ENCODE measurements at places on chromosomes 3 and 15. TPM values are rescaled to one million over a fixed set of nuclear protein-coding genes. Genes with fewer than 3 reads are reported as not detected.

Gene ATP2B2
- 0.14 TPM for total RNA-seq

Gene MESP2
- 0.51 TPM for total RNA-seq

Gene SLC2A2
- total RNA-seq, result not detected

Gene RTP1
- not detected for total RNA-seq

Gene HTR3E
- total RNA-seq, result not detected

Gene ITIH1
- total RNA-seq, result not detected

Gene ONECUT1
- total RNA-seq, result not detected

Gene MST1
- 4.6 TPM for total RNA-seq

Gene ISL2
- not detected for total RNA-seq

Gene SHC4
- 1.5 TPM for total RNA-seq

Gene HRG
- not detected for total RNA-seq

Gene ZNF660
- 0.49 TPM for total RNA-seq

Gene SI
- total RNA-seq, result not detected

GRCh38 chr3:17339132-17339575 is 403.3 kb downstream of the TBC1D5 start:
- DNase-seq, result no peak

- no peak for DNase-seq
These were observed 104.3 kb upstream of the EOMES start for GRCh38 chr3:27826448-27826847.

GRCh38 chr3:73603762-73604171 is 21.0 kb downstream of the PDZRN3 start:
- DNase-seq, result no peak

DNA sequence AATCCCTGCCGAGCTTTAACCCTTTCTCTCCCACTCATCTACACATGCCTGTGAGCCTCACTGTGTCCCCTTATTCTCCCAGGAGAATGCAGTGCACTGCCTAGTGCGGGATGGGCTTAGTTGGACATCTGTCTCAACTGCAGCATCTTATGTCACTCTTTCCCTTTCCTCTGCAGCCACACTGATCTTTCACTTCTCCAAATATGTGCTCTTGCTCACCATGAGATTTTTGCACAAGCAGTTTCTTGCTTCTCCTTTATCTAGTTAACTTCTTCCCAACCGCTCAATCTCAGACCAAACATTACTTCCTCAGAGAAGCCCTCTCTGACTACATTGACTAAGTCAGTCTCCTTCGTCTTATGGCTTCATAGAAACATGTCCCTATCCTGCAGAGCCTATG is 292.3 kb downstream of the KBTBD8 start:
- DNase-seq, result no peak

- no peak for DNase-seq
These were observed 46.1 kb downstream of the SLC2A2 start for GRCh38 chr3:170980399-170980798.

DNA sequence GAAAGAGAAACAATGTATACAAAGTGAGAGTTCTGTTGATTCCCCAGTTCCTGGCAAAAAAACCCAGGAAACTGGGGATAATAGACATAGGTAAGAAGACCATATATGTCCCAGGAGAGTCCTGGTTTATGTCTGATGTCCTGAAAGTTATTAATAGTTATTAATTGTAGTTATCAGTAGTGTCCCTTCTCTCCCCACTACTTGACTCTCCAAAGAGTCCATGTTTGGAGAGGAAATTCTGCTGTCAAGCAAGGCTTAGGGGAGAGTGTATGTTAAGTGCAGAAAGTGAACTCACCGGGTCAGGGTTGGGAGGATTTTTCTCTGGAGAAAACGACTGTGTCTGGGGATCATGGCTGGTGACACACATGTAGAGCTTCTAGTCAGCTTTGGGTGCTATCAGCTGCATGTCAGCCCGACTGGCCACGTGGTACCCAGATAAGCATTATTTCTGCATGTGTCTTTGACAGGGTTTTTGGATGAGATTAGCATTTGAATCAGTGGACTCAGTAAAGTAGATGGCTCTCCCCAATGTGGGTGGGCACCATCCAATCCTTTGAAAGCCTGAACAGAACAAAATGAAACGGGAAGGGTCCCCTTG is 80.4 kb downstream of the CACNA2D3 start:
- DNase-seq, result no peak

DNA sequence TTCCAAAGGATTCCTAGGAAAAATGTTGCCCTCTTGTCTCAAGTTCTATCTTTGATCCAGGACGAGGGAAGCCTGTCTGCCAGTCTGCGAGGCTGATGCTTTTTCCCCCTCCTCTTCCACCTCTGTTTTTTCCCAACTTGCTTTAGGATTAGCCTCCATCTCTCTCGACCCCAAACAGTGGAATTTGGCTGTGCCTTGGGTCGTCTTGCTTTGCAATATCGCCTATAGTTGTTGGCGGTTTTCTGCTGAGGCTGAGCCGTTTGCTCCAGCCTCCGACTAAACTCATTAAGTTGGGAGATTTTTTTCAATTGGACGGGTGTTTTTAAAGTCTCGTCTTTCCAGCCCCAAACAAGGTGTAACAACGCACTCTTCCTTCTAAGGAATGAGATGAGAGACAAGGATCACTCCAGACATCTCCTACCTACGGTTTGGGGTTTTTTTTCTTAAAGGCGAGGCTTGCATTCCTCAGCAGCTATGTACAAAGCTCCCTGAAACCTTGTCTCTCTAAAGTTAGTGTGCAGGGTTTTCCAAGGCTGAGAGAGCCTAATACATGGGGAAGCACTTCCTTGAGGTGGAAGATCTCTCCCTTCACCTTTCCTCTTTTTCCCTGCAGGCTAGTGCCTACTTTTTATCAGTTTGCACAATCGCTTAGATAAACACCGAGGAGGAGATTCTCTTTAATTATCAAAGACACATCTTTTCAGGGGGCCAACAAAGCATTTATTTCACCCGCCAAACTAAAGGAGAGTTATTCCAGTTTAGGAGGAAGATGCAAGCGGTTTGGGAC is 4.8 kb upstream of the NR2F2 start:
- no peak for DNase-seq

DNA sequence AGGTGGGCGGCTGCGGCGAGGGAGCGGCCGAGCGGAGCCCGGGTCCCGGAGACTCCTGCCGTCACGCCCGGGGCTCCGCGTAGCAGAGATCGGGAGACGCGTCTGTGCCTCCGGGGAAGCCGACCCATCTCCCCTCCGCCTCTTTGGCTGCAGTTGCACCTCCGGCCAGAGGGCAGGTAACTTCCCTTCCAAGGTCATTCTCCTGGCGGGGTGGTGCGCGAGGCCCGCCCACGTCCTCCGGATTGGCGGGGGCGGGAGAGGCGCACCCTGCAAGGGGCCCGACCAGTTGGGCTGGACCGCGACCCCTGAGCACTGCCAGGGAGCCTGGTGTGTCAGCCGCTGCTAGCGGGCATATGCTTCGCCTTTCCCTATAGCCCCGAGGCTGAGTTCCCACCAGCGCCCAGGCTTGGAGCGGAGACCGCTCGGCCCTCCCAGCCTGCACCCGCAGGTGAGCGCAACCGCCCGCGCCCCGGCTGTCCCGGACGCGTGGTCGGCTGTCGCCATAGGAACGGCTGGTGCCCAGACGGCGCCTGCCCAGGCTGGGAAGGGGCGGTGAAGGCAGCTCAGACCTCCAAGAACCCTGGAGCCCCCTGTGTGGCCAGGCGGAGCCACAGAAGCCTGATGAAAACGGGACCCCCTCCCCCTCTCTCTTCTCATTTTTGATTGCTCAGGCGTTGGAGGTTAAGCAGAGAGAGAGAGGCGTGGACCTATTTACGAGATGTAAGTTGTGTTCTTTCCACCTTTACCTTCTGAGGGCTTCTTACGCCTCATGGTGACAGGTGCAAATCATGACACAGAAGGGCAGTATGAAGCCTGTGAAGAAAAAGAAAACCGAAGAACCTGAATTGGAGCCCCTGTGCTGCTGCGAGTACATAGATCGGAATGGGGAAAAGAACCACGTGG is 453 bp downstream of the ZDHHC23 start:
- peak; percentile 73 for DNase-seq

DNA sequence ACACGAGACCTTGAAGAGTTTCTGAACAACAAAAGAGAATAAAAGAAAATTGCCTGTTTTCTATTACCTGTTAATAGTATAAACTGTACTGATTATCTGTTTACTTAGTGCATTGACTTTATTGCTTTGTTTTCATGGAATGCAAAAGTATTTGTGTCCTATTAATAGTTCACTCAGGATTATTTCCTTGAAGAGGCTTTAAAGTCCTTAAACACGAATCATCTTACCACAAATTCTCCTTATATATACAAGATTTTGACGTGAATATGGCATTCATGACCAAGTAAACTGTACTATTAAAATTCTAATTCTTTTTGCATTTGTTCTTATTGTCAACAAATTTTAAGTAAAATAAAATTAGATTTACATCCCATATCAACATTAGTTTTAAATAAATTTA is 513.0 kb downstream of the NTRK3 start:
- DNase-seq, result no peak

DNA sequence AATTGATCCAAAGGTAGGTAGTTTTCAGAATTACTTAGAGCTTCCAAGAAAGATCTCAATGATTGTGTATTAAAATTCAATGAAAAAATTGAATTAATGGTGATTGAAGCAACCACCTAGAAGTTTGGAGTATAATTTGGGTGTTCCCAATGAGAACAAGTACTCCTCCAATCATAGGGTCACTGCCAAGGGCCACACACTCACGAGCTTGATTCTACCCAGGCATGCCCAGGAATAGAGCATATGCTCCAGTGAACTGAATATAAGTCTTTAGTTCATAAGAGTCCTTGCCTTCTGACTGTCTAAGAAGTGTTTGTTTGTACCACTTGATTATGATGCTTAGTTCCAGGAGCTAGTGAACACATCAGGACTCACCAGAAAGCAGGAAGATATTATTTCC is 133.9 kb downstream of the CPNE4 start:
- DNase-seq, result no peak

- DNase-seq, result no peak
These were observed 205.8 kb downstream of the ALCAM start for GRCh38 chr3:105572501-105572900.

GRCh38 chr15:66249605-66250174 is 3.9 kb downstream of the MEGF11 start:
- DNase-seq, result no peak

- DNase-seq, result no peak
These were observed 43.0 kb upstream of the SPATA12 start for GRCh38 chr3:57017459-57017845.

- no peak for DNase-seq
These were observed 1.3 kb downstream of the CD47 start for GRCh38 chr3:108089579-108089978.

- no peak for DNase-seq
These were observed 98.0 kb upstream of the TNIK start for GRCh38 chr3:171558188-171558696.

GRCh38 chr3:194508491-194509453 is 22.0 kb upstream of the ATP13A3 start:
- no peak for DNase-seq

- no peak for DNase-seq
These were observed 23.6 kb downstream of the RHCG start for GRCh38 chr15:89472785-89473256.

DNA sequence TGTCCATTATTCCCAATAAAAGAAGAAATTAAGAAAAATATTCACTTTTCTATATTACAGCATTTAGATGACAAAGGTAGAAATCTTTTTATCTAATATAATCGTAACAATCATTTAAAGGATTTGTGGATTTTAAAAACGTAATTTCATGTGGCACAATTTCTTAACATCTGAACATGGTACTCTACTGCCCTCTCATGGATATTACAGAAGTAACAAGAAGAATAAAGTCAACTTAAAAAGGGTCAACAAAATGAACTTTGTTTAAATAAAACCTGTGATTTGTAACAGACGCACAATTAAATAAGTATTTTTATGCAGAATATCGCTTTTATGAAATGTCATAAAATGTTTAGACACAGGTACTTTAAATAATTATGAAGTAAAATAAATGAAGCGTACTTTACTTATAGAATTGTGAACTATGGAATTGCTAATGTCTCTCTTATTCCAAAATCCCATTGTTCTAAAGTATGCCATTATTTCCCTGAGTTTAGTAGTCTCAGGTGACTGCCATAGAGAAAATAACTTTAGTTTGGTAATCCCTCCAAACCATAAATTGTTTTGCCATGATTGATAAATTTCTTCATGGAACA is 366.8 kb upstream of the ZNF385D start:
- DNase-seq, result no peak

- DNase-seq, result no peak
These were observed 158.1 kb downstream of the SSR3 start for GRCh38 chr3:156396851-156397250.

DNA sequence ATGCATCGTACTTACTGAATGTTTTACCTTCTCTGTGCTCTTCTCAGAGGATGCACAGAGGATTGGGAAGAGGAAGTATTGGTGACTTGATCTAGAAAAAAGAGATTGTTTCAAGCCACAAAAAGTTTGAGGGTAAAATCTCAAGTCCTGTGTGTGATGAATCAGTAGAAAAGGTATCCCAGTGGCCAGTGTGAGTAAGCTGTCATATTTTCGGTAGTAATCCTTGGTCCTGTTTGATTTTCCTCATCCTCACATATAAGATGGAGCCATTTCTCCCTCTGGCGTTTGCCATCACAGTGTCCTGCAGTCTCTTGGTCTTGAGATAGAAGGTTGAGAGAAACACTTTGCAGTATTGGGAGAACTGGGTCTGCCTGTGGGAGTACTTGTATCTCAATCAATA is 166.8 kb downstream of the LPP start:
- no peak for DNase-seq

DNA sequence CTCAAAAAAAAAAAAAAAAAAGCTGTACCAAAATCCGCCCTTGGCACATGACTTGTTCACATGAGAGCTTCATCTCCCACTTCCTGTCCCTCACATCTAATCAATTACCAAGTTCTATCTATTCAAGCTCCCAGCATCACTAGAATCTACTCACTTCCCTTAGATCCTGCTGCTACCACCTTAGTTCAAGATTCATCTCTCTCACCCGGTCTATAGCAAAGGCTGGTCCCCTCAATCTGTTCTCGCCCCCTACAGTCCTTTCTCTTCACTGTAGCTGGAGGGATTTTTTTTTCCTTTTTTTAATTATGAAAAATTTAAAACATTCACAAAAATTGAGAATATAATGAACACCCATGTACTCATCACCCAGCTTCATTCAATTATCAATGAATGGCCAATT is 16.7 kb upstream of the GPR160 start:
- no peak for DNase-seq

GRCh38 chr3:67196677-67197076 is 198.6 kb downstream of the KBTBD8 start:
- DNase-seq, result no peak

- DNase-seq, result no peak
These were observed 24.0 kb upstream of the STARD5 start for GRCh38 chr15:81347910-81348309.

- no peak for DNase-seq
These were observed 22.8 kb downstream of the ATOSA start for GRCh38 chr15:52656412-52656811.

Data from Right ventricle myocardium inferior (tissue), 1 donor.